ENCODE measurements at places on chromosomes 7 and 10.

DNA sequence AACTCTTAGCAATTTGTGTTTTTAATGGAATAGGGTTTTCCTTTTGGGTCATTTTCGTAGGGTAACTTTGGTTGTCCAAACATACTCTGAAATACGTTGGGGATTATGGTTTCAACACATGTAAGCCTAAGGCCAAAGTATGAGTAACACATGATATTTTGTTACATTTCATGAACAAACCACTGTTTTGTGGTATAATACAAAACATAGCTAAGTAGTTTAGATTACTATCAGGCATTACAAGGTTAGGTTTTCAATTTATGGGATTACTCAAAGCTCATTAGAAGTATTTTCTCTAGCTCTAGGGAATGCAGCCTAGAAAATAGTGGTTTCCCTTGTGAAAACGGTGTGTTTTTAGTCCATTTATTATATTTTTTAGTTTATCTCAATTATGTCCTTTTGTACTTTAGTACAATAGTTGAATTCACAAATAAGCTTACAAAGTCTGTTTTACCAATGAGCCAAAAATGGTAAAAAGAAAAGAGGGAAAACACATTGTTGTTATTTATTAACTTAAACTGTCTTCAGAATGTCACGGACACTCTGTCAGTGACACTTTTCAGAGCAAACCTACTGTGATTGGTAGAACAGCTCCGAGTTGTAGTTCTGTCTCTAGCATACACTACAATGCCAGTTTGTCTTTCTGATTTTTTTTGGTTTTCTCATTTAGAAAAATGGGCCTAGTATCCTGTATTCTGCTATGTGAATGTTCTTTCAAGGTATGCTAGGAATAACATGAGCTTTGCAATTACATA lies 473.7 kb downstream of the SUGCT start:
- DNase-seq, result no peak

DNA sequence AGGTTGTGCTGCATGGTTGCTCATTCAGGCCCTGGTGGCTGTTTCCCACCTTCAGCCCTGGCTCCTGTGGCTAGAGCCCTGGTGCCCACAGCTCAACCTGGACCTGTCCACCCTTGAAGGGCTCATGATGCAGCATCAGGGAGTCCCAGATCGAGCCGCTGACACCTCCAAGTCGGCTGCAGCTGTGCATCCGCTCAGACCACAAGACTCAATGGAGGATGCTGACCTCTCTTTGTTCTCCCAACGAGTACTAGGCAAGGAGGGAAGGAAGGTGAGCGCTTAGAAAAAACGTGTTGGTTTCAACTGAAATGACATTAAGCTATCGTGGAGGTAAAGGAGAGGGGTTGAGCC lies 9.5 kb upstream of the C10orf95 start:
- DNase-seq, result no peak

DNA sequence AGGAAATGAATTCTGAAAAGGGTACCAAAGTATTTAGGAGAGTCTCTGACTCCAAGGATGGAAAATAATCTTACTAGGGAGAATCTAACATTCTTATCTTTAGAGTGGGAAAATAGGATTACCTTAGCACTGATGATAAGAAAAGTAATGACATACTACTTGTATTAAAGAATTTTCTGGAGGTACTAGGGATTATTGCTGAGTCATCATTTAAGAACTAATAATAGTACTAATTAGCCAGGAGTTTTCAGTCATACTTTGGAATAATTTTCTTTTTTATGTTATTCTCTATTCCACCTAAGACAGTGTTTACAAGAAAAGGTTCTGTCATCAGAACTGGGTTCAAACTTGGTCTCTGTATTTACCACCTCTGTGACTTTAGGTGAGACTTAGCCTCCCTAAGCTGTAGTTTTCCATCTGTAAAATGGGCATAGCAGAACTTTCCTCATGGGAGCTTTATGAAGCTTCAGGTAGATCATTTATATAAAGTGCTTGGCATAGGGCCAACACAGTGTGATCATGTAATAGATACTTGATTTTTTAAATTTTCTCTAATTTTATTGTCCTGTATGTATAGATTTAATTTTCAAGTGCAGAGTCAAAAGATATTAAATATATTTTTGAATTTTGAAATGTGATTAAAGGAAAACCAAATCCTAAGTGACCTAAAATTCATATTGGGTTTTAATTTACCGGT lies 20.4 kb downstream of the ITGB8 start:
- DNase-seq, result no peak

DNA sequence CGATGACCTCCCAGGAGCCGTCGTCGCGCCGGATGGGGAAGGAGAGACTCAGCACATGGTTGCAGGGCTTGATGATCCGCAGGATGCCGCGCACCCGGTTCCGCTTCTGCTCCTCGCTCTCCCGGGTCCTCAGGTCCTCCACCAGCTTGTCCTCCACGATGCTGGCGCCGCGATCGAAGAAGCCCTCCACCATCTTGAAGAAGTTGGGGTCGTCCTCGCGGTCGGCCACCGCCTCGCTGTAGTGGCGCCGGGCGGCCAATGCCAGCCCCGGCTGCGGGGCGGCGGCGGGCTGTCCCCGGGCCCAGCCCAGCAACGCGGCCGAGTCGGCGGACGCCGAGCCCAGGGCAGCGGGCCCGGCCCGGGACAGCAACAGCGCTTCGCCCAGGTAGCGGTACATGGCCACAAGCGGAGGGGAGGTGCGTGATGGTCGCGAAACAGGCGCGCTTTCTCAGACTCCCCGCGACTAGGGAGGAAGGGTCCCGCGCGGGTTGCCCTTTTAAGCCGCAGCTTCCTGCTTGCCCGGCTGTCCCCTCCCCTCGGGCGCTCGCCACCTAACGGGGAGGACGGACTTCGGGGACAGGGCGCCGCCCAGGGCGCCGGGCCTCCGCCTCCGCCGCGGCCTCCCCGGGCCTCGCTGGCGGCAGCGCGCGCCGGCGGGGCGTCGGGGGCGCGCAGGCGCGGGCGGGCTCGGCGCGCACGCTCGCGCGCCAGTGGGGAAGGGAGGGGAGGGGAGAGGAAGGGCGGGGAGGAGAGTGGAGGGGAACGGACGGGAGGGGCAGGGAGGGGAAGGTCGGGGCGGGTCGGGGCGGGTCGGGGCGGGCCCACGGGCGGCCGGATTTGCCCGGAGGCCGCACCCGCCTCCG lies at the start of the genes GLUD1 and SHLD2:
TSS of gene GLUD1 (minus strand) at position 471 of the 863 bp plus-strand sequence. CDS start at position 397, 74 bp downstream.
TSS of gene SHLD2 (plus strand) at position 834 of the 863 bp plus-strand sequence. CDS start 56,149 bp downstream, outside the sequence.
- peak; percentile 70 for DNase-seq

DNA sequence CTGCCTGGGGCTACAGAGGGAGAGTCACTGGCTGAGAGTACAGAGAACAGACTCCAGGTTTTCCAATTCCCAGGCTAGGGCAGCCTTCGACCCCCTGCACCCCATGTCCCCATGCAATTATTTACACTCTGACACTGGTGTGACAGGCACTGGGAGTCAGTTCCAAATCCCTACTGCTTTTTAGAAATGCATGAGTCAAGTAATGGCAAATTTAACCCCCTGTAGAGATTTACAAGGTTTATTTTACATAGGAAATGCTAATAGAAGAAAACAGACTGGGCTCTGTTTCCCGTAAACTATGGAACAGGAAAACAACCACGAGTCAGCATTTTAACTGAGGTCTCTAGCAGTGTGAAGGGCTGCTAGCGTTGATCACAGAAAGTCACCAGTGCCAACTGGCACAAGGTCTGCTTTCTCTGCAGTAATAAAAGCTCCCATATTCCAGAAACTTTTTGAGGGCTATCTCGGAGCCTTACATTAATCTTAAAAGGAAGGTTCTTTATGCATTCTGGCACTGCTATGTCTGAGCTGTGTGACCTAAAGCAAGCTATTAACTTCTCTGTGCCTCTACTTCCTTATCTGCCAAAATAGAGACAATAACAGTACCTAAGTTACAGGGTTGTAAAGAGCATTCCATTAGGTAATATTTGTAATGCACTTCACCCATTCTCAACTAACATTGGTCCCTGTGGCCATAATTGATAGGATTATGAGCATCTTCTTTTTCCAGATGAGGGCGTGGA lies 28.2 kb downstream of the NOD1 start:
- DNase-seq, result no peak

DNA sequence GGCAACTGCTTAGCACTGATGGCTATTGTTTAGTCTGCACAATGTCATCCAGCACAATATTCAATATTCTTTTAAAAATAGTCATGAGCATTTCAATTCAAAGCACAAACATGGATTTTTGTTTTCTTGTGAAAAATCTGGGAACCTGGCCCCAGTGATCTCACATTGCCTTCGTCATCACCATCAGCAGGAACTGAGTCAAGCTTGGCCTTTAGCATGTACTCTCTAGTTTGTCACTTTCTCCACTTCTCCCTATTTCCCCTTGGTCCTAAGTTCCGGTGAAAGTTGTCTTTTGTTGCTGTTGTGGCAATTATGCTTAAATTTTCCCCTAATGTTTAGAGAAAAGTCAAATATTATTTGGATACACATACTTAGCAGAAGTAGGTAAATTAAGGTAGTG lies 252.9 kb upstream of the SORCS1 start:
- DNase-seq, result no peak
